ENCODE measurements at places on chromosomes 11 and 22.
A peak's percentile ranks its signal among the peaks of the same experiment; 100 is the strongest.

DNA sequence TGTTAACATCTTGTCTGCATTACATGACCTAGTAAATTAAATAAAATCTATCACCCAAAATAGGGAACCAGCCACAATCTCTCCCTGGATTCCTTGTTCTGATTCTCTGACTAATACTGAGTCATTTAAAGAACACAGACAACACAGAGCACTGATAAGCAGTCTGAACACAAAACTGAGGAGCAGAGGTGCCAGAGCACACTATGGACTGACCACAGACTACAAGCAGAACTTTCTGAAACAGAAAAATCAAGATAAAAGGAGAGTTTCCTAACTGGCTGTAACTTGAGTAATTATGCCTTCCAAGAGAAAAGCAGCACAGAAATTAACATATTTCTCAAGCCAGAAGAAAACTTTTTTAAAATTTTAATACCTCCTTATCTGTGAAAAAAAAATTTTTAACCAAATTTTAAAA lies 128.8 kb downstream of the SGSM3 start:
- DNase-seq: no peak

DNA sequence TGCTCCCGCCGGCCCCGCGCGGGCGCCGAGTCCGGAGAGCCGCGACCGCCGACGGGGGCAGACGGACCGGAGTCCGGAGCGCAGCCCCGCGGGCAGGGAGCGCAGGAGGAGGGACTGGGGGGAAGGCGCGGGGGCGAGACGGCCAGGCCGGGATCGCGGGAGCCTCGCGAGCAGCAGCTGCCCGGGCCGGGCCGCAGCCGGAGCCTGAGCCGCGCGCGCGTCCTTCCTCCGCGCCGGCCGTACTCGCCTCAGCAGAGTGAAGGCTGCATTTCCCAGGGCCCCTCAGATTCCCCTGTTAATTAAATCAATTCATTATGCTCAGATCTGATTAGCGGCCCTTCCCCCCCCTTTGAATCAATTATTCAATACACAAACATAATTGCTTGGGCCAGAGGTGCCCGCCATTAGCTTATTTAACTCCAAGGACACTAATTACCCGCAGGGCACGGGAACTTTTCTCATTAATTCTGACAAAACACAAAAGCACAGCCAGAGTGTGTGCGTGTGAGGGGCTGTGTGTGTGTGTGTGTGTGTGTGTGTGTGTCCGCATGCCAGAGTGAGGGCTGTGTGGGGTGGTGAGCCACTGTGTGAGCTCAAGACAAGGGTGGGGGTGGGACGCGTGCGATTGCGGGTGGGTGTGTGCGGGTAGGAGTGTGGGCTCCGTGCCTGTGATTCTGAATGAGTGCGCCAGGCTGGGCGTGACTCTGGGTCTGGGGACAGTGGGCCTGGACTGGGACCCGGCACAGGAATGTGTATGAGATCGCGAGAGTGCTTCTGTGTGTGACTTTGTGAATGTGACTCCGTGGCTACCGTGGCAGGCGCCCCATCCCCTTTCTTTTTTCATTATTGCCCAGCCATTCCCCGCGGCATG lies 5.1 kb upstream of the LMO1 start:
- no peak for DNase-seq

DNA sequence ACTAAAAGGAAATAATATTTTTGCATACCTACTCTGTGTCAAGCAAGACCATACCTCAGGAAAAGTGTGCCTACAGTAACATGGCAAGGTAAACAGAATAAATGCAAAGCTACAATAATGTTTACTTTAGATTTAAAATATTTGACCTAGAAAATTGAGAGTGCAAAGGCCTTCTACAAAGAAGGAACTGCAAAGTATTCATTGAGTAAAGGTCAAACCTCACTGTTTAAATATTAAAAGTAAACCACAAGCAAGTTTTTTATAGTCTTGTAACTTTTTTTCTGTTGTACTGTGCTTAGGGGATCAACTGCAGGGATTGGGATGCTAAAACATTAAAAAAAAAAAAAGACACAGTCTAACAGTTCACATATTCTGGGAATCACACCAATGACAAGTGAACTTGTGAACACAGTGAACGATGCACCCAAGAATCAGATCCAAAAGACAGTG lies 48.8 kb downstream of the CWF19L2 start:
- no peak for DNase-seq

- no peak for DNase-seq
These were observed 67.6 kb upstream of the CTSC start for GRCh38 chr11:88404932-88405710.

DNA sequence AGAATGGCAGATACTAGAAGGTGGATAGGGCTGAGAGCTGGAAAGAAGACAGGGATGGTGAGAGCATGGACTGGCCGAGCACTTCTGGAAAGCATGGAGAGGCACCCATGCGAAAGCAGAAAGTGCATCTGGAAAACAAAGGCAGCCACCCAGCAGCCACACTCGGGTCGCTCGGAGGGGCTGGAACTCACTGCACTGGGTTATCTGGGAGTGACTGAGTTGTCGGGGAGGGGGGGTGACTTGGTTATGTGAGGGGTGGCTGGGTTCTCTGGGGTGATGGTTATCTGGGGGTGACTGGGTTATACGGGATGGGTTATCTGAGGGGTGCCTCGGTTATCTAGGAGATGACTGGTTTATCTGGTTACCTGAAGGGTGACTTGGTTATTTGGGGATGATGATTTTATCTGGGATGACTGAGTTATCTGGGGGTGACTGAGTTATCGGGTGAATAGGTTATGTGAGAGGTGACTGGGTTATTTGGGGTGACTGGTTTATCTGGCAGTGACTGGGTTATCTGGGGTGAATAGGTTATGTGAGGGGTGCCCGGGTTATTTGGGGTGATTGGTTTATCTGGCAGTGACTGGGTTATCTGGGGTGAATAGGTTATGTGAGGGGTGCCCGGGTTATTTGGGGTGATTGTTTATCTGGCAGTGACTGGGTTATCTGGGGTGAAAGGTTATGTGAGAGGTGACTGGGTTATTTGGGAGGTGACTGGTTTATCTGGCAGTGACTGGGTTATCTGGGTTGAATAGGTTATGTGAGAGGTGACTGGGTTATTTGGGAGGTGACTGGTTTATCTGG lies 2.6 kb upstream of the PANX2 start:
- no peak for DNase-seq

GRCh38 chr11:121318848-121319834 lies 26.6 kb downstream of the SC5D start:
- no peak for DNase-seq

GRCh38 chr11:36744375-36745168 lies 146.5 kb upstream of the RAG2 start:
- DNase-seq: peak; percentile 7

DNA sequence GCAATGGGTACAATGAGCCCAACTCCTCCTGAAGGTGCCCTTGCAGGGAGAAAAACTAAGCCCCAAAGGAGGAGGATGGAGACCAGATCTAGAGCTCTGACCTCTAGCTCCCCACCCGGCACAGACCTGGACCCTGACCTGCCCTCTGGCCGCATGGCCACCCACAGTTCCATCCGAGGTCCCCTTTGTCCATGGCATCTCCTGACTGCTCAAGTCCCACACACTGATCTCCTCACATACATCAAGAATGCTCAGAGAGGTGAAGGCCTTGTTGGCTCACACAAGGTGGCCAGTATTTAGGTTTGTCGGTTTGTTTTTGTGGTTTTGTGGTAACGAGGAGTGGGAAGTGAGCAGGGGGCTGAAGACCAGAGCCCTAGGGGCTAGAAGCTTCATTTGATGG lies 423.5 kb upstream of the B3GAT1 start:
- no peak for DNase-seq

- no peak for DNase-seq
These were observed 21.3 kb downstream of the CASP12 start for GRCh38 chr11:104876861-104877431.

DNA sequence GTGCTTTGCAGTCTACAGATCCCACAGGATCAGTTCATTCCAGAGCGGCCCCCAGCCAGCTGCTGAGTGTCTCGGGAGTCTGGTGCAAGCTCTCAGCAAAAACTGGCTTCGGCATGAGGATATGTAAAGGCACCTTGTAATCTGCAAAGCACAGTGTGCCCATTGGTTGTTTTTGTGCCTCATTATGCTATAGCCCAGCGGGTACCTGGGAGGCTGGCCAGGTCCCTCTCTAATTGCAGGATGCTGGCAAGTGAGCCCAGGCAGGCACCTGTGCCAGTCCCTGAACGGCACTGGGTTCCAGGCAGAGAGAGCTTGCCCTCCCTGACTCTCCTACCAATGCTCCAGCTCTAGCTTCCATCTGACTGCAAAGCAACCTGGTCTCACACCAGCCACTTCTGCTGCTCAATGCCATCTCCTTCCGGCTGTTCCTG lies 128.7 kb downstream of the DSCAML1 start:
- DNase-seq: peak; percentile 39

DNA sequence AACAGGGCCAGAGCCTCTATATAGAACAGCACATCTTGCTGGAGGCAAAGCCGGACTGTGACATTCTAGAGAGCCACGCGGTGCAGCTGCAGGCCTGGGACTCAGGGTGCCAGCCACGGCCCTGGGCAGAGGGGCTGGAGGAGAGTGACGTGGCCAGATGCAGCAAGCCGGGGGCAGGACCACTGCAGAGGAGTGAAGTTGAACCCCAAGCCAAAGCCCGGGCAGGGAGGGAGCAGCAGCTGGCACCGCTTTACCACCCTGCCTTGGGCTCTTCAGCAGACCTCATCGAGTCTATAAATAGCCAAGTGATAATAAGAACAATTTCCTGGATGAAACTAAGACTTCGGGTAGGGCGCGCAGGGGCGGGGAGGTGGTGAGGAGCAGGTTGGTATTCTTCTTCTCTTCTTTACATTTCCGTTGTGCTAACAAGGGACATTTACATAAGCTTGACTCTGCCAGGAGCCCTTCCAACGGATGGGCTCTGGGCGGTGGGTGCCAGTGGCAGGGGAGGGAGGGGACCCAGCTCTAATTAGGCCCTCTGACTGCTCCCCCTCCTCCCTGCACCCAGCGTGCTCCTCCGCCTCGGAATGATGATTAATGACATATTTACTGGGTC lies 110.2 kb downstream of the ST3GAL4 start:
- no peak for DNase-seq

DNA sequence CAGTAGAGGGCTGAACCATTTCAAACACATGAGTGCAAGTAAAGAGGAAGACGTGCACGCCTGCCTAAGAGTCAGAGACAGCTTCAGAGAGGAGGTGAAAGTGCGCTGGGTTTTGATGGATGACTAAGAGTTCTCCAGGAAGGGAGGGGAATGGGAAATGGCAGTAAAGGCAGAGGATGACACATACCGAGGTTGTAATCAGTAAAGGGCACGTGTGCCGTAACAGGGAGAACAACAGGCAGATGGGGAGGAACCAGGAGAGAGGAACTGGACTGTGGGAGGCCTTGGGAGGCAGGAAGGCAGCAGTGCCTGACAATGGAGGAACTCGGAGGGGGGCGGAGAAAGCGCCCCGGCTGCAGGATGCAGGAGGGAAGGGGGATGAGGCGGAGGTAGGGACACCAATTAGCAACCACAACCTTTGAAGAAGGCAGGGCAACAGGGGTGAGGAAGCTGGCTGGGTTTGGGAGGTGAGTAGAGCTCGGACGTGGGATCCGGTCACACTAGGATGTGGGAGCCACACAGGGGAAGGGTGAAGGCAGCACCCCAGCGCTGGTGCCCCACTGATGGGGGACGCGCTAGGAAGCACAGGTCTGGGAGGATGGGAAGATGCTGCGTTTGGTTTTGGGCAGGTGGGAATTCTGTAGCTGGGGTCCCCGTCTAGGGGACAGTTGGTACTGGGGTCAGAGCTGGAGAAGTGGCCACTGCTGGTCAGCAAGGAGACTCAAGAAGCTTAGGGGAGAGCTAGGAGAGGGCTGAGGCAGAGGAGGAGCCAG lies 67.4 kb downstream of the SCUBE1 start:
- DNase-seq: no peak

DNA sequence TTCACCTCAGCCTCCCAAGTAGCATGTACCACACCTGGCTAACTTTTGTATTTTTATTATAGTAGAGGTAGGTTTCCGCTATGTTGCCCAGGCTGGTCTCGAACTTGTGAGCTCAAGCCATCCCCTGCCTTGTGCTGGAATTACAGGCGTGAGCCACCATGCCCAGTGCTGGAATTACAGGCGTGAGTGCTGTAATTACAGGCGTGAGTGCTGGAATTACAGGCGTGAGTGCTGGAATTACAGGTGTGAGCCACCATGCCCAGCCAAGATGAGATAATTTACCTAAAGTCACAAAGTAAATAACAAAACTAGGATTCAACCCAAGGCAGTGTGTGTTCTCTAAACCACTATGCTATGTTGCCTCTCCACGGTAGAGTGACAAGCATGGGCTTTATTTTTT lies 3.6 kb upstream of the UBXN1 start:
- DNase-seq: no peak

DNA sequence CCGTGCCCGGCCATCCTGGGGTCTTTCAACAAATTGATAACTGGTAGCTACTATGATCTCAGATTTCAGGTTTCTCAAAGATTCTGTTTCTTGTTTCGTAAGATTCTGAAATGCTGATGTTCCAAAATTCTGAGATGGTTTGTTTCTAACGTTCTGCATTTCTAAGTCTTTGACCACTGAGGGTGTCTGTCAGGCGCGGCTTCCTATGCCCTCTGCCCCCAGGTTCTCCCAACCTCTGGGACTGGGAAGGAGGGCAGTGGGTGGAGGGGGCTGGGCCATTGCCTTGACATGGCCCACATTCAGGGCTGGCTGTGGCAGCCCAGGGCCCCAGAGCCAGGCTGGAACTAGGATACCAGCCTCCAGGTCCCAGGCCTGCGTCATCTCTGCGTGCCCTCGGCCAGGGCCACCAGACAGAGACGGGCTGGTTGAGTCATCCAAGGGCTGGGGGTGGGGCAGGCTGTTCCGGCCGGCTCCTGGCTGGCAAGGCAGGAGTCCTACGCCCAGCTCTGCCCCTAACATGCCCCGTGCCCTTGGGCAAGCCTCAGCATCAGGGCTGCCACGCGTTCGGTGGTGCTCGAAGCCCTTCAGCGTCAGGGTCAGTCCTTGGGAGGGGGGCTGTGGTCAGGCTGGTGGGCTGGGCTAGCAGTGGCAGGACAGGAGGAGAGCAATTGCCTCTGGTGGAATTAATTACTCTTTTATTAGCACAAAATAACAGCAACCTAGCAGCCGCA lies 5.2 kb downstream of the TMEM134 start:
- no peak for DNase-seq

DNA sequence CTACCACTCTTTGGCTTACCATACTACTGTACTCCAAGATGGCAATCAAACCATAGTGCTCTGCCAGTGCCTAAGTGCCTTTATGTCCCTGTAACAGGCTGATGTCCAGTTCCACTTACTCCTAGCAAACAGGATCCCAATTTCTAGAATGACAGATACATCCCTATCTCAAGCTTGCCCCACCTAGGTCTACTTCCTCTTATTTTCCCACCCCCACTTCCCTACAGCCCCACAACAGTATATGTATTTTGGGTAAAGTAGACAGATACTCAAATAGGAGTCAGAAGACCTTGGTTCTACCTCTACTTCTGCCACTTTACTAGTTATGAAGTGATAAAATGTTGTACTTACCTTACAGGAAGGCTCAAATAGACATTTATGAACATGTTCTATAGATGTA lies 24.1 kb downstream of the SIK3 start:
- no peak for DNase-seq

- DNase-seq: no peak
These were observed 11.3 kb downstream of the PCSK7 start for GRCh38 chr11:117220568-117220967.
